Fibroblast of skin of right biceps (primary cell): ENCODE measurements at places on chromosomes 11 and 22.

DNA sequence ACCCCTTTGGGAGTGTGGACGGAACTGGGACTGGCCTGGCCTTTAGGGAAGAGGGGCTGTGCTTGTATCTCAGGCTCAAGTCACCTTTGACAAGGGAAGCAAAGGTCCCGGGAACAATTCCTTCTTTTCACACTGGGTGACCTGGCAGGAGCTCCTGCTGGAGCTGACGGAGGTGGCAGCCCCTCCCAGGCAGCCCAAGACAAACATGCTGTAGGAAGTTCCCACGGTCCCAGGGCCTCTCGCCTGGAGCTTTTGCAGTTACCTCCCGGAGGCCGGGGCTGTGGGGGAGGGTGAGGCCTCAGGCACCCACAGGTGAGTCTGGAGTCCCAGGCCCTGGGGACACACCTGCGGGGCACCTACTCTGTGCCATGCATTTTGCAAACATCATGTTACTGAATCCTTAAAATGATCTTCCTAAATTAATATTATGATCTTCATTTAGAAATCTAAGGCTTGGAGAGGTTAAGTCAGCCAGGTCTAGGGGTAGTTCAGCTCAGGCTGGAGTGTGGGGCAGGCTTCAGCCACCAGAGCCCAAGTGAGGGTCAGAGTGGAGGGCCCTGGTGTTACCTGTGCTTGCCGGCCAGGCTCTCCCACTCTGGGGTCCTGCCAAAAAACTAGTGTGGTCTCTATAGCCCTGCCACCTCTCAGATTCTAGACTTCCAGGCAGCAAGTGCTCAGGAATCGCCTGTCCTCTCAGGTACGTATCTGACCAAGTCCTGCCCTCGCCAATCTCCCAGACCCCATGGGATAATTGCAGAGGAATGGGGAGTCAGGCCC lies 15.7 kb upstream of the MYEOV start:
- no peak for DNase-seq

- no peak for DNase-seq
Observed at GRCh38 chr11:101342307-101342706, 212.7 kb upstream of the PGR start.

DNA sequence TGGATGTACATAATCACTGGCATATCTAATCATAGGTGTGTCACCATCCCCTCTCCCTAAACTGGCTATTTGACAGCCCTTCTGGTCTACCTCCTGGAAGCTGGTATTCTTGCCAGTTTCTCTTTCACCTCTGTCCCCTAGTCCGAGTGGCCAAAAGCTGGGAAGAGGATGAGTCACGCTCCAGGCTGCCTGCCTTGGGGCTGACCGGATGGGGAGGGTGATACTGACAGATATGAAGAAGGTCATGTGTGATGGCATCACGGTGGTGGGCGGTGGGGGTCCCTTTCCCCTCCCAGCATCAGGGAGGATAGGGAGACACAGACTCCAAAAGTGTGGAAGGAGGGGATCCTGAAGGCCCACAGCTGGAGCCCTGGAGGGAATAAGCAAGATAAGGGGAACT lies 4.8 kb downstream of the OAF start:
- DNase-seq: no peak

- no peak for DNase-seq
Observed at GRCh38 chr22:39098576-39098975, 1.5 kb downstream of the APOBEC3H start.

GRCh38 chr11:119320776-119321524 lies 4.0 kb upstream of the MCAM start:
- peak; percentile 84 for DNase-seq

GRCh38 chr11:100731471-100731870 lies 44.4 kb downstream of the ARHGAP42 start:
- no peak for DNase-seq

GRCh38 chr22:42990131-42990838 lies 24.7 kb downstream of the PACSIN2 start:
- DNase-seq: peak; percentile 89

- peak; percentile 59 for DNase-seq
Observed at GRCh38 chr11:24496736-24497725, at the start of gene LUZP2. Gene LUZP2, plus strand, starts transcription at chr11:24497053.

- DNase-seq: peak; percentile 71
Observed at GRCh38 chr11:1827095-1827813, 7.5 kb upstream of the SYT8 start.

GRCh38 chr11:76677458-76677765 lies 6.9 kb upstream of the LRRC32 start:
- peak; percentile 54 for DNase-seq

- DNase-seq: peak; percentile 41
Observed at GRCh38 chr22:25202290-25202921, 2.7 kb downstream of the CRYBB3 start.

DNA sequence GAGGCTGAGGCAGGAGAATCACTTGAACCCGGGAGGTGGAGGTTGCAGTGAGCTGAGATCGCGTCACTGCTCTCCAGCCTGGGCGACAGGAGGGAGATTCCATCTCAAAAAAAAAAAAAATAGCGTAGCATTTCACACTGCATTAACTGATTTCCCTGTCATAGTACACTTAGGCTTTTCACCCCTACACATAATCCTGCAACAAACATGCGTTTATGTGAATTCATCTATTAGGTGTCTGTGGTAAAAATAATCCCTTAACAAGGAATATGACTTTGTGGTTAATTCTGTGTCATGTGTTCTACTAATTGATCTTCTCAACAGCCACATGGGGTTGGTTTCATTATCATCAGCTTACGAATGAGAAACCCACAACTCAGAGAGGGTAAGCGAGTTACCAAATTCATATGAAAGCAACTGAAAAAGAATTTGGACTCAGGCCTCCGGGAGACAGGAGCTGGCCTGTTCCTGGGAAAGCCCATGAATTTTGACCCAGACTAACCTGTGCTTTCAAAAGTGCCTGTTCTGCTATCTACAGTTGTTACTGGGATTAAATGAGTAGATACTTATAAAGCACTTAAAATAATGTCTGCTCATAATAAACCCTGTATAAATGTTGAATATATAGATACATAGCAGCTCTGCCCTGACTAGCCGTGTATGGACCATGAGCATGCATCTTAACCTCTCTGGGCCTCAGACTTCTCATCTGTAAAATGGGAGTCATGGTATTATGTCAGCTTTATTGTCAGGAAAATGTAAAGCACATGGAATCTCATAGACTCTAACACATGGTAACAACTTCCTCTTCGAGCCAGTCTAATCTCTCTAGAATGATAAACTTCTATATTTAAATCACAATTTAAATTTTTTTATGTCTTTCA lies 36.6 kb downstream of the KCNJ1 start:
- no peak for DNase-seq

GRCh38 chr11:128282053-128282452 lies 305.3 kb downstream of the ETS1 start:
- DNase-seq: no peak

- no peak for DNase-seq
Observed at GRCh38 chr22:19713650-19714311, 522 bp upstream of the SEPTIN5 start.

GRCh38 chr11:64004590-64004984 lies 18.3 kb downstream of the OTUB1 start:
- peak; percentile 50 for DNase-seq

- DNase-seq: no peak
Observed at GRCh38 chr22:44460691-44461375, 37.2 kb downstream of the RTL6 start.

DNA sequence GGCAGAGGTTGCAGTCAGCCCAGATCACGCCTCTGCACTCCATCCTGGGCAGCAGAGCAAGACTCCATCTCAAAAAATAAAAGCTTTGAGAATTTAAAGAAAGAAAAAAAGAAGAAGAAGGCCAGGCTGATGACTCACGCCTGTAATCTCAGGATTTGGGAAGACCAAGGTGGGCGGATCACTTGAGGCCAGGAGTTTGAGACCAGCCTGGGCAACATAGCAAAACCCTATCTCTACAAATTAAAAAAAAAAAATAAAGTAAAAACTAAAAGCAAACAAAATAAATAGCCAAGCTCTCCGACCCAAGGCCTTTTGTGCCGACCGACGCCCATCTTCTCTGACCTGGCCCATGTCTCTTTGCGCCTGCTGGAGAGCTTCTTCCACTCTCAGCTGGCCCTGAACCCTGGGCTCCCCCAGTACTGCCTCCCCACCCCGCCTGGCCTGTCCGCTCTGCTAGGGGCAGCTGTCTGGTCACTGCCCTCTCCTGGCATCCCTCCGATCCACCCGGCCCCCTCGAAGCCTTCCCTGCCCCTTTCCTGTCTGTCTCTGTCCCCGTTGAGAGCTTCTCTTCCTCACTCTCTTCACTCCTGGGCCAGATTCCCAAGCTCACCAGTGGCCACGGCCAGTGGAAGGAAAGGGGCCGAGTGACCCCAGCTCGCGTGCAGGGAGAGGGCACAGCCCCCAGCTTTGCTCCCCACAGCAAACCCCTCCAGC lies 4.8 kb upstream of the LSP1 start:
- no peak for DNase-seq

DNA sequence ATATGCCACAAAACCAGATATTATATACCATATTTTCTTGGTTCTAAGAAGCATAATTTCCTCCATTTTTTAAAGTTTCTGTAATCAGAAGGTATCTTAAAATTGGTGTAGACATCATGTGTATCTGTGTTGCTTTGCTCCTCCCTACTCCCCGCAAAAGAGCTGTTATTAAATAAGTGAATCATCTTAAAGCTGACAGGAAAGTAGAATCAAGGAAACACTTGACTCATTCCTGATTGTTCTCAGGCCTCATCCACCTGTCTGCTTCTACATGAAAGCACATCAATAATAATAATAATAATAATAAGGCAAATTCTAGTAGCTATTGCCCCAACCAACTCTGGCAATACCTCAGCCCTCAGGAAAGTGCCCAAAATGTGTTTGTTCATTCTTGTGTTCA lies 26.2 kb upstream of the GUCY1A2 start:
- no peak for DNase-seq

- no peak for DNase-seq
Observed at GRCh38 chr11:117717485-117718314, 79.3 kb downstream of the DSCAML1 start.

GRCh38 chr11:64878494-64879243 lies at the start of gene EHD1:
Gene EHD1, minus strand, starts transcription at chr11:64878621. Its CDS starts 157 bp downstream, at chr11:64878464.
- peak; percentile 97 for DNase-seq

DNA sequence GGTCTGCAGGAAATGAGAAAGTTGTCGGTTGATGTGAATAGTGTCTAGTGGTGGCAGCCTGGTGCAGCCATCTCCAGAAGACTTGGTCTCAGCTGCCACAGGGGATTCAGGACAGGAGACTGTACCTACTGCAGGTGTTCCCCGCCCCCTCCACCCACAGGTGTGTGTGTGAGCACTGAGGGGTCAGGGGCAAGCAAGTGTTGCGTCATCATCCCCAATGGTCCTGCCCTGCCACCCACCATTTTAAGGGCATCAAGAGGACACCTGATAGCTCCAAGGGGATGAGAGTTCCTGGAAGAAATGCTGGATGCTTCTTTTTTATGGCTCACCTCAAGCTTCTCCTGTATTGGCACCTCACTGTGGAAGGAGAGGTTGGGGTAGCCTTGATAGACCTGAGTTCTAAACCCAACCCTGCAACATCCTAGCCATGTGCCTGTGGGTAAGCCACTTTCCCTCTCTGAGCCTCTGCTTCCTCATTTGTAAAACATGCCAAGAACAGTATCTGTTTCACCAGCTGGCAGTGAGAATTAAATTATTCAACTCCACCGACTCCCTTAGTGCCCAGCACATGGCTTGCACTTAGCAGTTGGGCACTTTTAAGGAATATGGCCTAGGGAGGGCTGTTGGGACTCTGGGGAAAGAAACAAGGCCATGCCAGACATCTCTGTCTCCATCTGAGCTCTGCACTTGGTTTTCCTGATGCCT lies 6.1 kb downstream of the C11orf91 start:
- DNase-seq: no peak

- DNase-seq: peak; percentile 63
Observed at GRCh38 chr22:45318558-45319323, 9.0 kb downstream of the FAM118A start.

DNA sequence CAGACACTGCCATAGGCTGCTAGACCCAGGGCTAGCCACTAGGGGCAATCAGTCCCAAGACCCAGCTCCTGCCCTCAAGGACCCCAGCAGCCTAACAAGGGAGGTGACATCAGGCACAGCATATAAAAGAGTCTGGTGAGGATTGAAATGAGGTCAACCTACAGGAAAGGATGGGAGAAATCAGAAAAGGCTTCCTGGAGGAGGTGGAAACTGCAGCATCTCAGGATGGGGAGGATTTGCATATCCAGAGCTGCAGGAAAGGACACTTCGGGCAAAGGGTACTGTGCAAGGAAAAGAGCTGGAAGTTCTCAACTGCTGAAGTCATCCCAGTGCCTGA lies 2.9 kb upstream of the ARFGAP2 start:
- DNase-seq: peak; percentile 22

DNA sequence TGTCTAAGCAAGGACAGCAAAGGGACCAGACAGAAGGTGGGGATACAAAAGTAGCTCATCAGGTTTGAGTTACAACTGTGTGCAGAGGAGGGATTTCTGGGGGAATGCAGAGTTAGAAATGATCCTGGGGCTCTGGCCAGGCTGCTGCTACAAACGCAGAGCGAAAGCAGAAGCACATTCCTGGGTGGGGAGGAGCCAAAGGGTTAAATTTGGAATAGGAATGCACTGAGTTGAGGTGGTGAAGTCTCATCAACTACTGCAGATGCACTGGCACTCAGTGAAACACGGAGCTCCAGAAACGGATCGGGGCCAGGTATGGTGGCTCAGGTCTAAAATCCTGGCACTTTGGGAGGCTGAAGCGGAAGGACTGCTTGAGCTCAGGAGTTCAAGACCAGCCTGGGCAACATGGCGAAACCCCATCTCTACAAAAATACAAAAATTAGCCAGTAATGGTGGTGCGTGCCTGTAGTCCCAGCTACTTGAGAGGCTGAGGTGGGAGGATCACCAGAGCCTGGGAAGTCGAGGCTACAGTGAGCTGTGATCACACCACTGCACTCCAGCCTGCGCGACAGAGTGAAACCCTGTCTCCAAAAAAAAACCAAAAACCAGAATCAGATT lies 3.2 kb downstream of the CHKA start:
- peak; percentile 33 for DNase-seq

DNA sequence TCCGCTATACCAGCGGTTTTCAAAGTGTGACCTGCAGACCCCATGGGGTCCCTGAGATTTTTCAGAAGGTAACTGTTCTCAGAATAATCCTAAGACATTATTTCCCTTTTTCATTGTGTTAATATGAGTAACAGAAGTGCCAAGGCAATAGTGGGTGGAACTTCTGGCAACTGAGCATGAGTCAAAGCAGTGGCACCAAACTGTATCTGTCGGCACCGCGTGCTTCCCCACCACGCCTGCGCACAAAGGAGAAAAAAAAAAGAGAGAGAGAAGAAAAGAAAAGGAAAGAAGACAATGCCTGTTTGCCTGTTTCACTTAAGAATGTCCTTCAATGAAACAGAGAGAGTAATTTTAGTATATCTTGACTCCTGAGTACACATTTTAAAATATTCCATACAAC lies 679.9 kb downstream of the OPCML start:
- DNase-seq: no peak
